ENCODE measurements at places on chromosomes 6 and 20. TPM values are rescaled to one million over a fixed set of nuclear protein-coding genes. Genes with fewer than 3 reads are reported as not detected.

Gene TREML1
- not detected for polyA plus RNA-seq

DNA sequence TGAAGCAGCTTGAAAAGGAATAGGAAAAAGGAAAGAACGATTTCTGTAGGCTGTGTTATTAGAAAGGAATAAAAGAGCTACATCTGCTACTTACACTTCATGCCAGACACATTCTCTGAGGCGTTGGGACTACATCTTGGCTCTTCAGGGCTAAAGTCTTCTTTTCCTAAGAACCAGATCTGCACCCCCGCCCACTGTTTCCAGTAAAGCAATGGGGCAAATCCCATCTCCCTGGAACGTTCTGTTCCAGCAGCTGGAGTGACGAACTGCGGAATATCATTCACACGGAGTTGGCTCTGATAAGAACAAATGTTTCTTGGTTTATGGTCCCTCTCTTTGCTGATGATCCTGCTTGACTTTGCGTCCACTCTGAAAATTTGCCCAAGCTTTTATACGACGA lies 26.9 kb downstream of the FAM50B start:
- no peak for DNase-seq

DNA sequence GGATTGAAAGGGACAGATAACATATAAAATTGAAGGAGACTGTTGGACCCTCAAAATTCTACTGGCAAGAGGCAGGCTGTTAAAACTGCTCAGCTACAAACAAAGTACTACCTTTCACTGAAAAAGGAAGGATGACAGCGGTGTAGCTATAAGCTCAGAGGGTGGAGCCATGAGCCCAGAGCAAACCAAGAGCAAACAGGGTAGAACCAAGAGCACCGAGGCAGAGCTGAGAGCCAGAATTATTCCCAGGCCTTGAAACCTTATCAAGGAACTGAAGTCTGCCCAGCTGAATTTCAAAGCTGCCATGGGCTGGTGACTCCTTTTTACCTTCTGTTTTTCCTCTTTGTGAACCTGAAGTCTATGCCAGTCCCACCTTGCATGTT lies 74.7 kb upstream of the SLC4A11 start:
- peak; percentile 9 for DNase-seq

DNA sequence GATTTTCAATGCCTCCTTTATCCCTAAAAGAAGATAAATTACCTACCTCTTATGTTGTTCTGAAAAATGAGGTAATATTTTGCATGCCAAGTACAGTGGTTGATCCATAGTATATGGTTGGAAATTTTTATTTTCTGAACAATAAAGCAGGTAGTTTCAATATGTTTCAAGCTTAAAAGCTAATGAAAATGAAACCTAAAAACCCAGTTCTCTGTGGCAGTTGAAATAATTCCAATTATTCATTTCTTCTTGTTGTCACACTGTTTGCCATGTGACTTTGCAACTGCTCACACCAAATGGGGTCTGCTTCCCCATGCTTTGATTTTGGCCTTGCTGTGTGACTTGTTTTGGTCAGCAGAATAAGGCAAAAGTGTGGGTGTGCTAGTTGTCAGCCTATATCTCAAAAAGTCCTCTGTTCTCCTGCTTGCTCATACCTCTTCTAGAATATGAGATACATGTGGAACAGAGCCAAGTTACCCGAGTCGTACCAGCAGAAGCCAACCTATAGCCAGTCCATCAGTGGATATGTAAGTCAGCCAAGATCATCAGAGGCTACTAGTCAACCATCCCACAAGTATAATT lies 197.2 kb upstream of the THEMIS start:
- no peak for DNase-seq

Gene ZNF831
- not detected for polyA plus RNA-seq
